ENCODE measurements at places on chromosomes 16 and 17. TPM values are rescaled to one million over a fixed set of nuclear protein-coding genes. Genes with fewer than 3 reads are reported as not detected.

Gene KRTAP9-4
- total RNA-seq = not detected

Gene RGS11
- total RNA-seq = 19.4 TPM

Gene SMPD3
- 0.41 TPM for total RNA-seq

DNA sequence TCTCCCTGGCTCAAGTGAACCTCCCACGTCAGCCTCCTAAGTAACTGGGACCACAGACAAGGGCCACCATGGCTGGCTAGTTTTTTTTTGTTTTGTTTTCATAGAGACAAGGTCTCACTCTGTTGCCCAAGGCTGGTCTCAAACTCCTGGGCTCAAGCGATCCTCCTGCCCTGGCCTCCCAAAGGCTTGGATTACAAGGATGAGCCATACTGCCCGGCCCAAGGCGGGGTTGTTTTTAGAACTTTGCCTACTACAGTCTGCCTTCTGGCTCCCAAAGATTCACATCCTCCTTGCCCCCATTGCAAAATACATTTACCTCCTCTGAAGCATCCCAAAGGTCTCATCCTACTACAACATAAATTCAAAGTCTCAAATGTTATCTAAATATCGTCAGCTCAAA, 49.5 kb upstream of the PHOSPHO1 start:
- no peak for DNase-seq

GRCh38 chr17:73255671-73256181, 6.0 kb downstream of the CPSF4L start:
- no peak for DNase-seq

GRCh38 chr16:80023865-80024264, 423.3 kb upstream of the MAF start:
- DNase-seq = no peak

- DNase-seq = no peak
Measured at GRCh38 chr17:52149626-52150025, 8.9 kb downstream of the CA10 start.

- no peak for DNase-seq
Measured at GRCh38 chr16:47198180-47198575, 54.4 kb upstream of the NETO2 start.

- no peak for DNase-seq
Measured at GRCh38 chr16:68190736-68191510, 45.0 kb downstream of the ESRP2 start.

DNA sequence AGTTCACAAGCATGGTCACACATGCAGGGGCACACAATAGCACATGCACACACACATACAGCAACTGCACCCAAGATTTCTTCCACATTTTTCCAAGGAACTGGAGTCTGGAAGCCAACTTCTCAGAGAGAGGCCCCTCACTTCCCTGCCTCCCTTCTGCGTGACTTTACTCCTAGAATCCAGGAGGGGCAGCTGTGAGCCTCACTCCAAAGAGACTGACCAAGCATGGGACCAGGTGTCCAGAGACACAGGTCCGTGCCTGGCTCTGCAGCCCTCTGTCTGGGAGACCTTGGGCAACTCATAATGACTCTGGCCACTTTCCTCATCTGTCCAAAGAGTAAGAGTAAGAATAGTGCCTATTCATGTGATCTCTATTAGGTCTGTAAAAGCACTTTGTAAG, 104.7 kb upstream of the TMEM132E start:
- no peak for DNase-seq

GRCh38 chr16:7408700-7409365, 76.2 kb downstream of the RBFOX1 start:
- no peak for DNase-seq

DNA sequence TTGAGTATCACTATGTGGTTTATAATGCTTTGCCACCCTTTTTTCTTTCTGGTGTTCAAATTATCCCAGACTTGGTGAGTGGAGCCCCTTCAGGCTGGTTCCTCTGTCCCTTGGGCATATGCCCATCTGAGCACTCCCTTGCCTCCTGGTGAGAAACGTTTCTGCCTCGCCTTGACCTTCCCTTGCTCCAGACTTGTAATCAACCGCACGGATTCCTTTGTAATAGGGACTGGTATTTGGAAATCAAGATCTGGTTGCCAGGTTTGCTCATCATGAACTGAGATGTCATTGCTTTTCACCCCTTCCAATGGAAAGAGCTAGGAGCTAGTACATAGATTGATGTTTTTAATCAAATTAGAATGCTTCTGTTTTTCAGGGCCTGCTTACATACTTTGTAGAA, 43.7 kb downstream of the SEC14L1 start:
- DNase-seq = no peak

All from thoracic aorta (tissue), 2 donors.